ENCODE measurements at places on chromosomes 1 and 21.

GRCh38 chr1:208194944-208195343 is 49.2 kb downstream of the PLXNA2 start:
- no peak for DNase-seq

DNA sequence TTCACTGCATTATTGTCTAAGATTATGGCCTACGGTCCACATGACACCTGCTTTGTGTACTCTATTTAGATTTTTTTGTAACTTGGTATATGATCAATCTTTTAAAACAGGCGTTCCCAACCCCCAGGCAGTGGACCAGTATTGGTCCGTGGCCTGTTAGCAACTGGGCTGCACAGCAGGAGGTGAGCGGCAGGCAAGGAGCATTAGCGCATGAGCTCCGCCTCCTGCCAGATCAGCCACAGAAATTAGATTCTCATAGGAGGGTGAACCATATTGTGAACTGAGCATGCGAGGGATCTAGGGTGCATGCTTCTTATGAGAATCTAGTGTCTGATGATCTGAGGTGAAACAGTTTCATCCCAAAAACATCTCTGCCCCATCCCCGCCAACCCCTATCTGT is 228.4 kb upstream of the NR5A2 start:
- DNase-seq: no peak

DNA sequence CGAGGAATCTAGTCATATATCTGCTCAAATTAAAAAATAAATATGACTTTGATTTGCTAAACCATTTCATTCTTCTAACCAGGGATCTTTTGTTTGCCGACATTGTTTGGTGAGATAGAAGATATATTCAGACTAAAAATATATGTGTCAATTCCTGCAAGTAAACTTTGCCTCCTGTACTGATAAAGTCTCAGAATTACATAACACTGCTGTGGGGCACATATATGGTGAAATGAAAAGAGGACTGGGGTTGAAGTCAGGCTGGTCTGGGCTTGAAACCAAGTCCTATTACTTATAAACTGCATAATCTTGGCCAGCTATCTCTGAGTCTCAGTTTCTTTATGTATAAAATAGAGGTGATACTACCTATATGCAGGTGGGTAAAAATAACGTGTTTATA is 9.8 kb downstream of the SCMH1 start:
- no peak for DNase-seq

GRCh38 chr1:40140211-40140973 is 20.8 kb upstream of the RLF start:
- DNase-seq: no peak

GRCh38 chr1:24491577-24492360 is 10.9 kb upstream of the RCAN3 start:
- no peak for DNase-seq

GRCh38 chr1:5910276-5910620 is 82.0 kb downstream of the NPHP4 start:
- no peak for DNase-seq

DNA sequence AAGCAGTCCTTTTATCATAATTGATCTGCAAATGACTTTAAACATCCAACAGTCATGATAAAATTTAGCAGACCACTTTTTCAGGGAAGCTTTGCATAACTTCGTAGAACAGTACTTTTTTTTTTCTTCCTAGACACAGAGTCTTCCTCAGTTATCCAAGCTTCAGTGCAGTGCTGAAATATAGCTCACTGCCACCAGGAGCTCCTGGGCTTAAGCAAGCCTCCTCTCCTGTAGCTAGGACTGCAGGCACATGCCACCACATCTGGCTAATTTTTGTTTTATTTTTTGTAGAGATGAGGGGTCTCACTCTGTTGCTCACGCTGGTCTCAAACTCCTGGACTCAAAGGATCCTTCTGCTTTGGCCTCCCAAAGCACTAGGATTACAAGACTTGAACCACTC is 3.8 kb downstream of the F13B start:
- no peak for DNase-seq

- no peak for DNase-seq
These were observed 1.7 kb downstream of the COL8A2 start for GRCh38 chr1:36123356-36123755.

- DNase-seq: no peak
These were observed 8.4 kb downstream of the CD34 start for GRCh38 chr1:207902566-207902965.

DNA sequence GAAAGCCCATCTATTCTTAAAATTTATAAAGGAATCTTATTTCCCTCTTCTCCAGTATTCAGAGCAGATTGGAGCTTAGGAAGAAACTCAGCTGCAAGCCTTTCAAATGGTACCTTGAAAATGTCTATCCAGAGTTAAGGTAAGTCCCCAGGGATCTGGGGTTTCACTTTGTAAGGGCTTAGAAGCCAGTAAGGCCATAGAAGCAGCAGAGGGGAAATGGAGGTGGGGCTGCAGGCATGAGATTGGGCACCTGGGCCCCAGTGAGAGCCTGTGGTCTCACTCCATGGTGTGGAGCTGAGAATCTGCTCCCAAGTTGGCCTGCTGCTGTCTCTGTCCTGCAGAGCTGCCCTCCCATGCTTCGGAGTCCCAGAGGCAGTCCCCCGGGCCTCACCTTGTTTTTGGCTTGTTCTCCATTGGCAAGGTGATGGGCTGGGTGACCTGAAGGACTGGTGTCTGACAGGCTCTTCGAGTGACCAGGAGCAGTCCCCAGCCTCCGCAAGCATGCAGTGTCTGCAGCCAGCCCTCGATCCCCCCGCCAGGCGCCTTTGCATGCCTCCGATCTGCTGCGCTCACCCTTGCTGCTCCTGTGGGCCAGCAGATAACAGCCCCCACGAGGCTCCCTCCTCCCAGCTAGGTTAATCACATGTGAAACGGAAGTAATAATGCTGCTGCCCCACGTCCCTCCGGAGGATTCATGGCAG is 163.1 kb downstream of the PGBD5 start:
- DNase-seq: no peak

- DNase-seq: no peak
These were observed 180.1 kb downstream of the EDEM3 start for GRCh38 chr1:184574588-184574987.

- no peak for DNase-seq
These were observed 690 bp downstream of the B3GALNT2 start for GRCh38 chr1:235503403-235504121.

DNA sequence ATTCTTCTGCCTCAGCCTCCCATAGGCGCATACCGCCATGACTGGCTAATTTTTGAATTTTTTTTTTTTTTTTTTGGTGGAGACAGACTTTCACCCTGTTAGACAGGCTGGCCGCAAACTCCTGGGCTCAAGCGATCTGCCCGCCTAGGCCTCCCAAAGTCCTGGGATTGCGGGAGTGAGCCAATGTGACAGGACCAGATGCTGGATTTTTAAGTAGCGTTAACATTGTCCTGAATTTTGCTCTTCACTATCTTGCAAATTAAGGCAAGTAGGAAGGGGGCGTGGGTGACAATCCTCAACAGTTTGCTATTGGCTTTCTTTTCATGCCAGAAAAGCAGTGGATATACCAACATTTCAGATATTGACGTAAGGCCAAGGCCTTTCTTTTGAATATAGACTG is 49.7 kb upstream of the TSNAX start:
- no peak for DNase-seq

- DNase-seq: no peak
These were observed 21.9 kb downstream of the CLCA2 start for GRCh38 chr1:86445919-86446318.

DNA sequence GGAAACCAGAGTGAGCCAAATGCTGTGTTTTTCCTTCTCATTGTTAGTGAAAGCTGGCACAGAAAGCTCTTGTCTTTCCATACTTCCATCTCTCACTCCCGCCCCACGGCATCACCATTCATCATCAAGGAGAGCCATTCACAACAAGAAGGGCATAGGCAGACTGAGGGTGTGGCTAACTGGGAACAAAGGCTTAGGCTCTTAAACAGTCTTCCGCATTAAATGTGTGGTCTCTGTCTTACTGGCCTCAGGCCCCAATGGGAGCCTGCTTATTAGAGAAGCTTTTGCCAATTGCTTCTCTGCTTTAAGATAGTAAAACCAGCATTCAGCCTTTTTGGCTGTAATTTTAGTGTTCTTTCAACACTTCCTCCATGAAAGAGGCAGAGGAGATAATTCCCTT is 51.4 kb downstream of the TNFSF18 start:
- DNase-seq: no peak

- DNase-seq: no peak
These were observed 94.4 kb downstream of the TRIM11 start for GRCh38 chr1:228312136-228312764.

DNA sequence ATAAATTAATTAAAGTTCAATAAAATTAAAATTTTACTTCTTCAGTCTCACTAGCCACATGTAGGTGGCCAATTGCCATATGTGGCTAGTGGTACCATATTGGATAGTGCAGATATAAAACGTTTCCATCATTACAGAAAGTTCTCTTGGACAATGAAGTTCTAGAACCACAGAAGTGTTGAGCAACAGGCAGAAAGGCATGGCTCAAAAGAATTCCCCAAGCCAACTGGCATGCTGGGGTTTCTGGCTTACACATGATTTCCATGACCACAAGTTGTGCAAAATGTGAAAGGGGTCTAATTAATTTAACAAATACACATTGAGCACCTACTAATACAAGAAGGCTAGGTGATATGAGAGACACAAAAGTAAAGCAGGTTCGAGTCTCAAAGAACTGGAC is 72.2 kb upstream of the CDC42BPA start:
- no peak for DNase-seq

- DNase-seq: no peak
These were observed 76.1 kb upstream of the IRF2BP2 start for GRCh38 chr1:234686035-234686434.

DNA sequence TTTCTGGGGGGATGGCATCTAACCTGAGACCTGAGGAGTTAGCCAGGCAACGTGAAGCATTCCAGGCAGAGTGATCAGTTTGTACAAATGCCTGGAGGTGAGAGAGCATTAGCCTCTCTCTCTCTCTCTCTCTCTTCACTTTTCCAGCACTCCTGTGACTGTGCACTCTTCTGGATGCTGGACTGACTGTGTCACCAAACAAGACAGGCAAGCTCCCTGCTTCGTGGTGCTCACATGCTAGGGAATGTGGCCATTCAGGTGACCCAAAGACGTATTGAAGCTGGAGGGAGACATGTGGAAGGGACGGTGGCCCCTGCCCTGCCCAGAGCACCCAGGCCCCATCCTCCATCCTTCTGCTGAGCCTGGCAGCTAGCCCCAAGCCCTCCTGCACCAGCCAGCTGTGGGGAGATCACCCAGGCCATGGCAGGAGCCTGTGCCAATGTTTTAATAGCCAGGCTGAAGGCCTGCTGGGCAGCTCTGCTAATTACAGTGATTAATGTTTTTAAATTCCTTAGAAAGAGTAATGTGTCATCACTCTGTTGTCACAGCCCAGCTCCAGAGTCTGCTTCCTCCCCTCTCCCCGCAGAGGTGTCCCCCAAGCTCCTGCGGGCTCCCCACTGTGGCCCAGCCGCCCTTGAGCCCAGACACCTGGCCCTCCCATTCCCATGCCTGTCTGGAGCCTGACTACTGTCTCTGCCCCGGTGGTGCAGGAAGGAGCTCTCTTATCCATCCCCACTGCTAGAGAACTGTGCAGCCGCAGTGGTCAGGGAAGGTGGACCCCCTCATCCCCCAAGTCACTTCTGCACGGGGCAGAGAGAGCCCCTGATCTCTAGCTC is 48.9 kb downstream of the UBIAD1 start:
- no peak for DNase-seq
